ENCODE measurements at places on chromosomes 4 and X.

GRCh38 chr4:48777739-48778138, 2.3 kb downstream of the FRYL start:
- H3K36me3 ChIP-seq: peaks cover 5% of the 10 kb centered on the region
- no peak for DNase-seq
- H3K4me3 ChIP-seq: peak overlapping the region; percentile 89
- peaks cover 13% of the 10 kb centered on the region for H3K4me1 ChIP-seq
- H3K27ac ChIP-seq: peak overlapping the region; percentile 62
- H3K27me3 ChIP-seq: no peaks in the 10 kb centered on the region

DNA sequence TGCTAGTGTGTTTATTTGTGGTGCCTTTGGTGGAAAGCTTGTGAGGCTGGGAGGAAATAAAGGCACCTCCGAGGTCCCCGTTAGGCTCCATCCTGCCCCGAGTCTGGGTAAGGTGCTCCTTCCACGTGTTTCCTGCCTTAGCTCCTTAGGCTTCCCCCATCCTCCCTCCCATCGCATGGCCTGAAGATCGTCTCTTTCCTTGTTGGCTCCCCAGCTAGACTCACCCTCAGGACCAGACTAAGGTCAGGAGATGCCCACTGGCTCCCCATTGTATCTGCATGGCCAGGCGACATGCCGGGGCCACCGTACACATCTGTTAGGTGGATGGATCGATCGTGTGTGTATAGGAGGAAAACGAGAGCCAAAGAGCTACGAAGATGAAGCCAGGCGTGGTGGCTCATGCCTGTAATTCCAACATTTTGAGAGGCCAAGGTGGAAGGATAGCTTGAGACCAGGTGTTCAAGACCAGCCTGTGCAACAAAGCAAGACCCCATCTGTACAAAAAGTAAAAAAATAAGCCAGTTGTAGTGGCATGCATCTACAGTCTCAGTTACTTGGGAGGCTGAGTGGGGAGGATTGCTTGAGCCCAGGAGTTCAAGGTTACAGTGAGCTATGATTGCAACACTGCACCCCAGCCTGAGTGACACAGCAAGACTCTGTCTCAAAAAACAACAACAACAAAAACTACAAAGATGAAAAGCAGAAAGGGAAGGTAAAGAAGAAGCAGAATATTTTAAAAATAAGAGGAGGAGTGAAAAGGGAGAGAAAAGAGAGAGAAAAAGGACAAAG, 53.7 kb downstream of the SEPSECS start:
- no peak overlapping the region for H3K4me3 ChIP-seq
- DNase-seq: no peak
- H3K27me3 ChIP-seq: no peaks in the 10 kb centered on the region

GRCh38 chr4:68404153-68404552, 43.1 kb upstream of the TMPRSS11E start:
- H3K27me3 ChIP-seq: no peaks in the 10 kb centered on the region
- no peak overlapping the region for H3K4me3 ChIP-seq
- H3K27ac ChIP-seq: no peak overlapping the region
- H3K4me1 ChIP-seq: no peaks in the 10 kb centered on the region
- no peaks in the 10 kb centered on the region for H3K36me3 ChIP-seq

GRCh38 chr4:36224972-36225903, 19.1 kb downstream of the ARAP2 start:
- no peak overlapping the region for H3K4me3 ChIP-seq
- no peaks in the 10 kb centered on the region for H3K27me3 ChIP-seq
- no peak overlapping the region for H3K27ac ChIP-seq
- no peak for DNase-seq

DNA sequence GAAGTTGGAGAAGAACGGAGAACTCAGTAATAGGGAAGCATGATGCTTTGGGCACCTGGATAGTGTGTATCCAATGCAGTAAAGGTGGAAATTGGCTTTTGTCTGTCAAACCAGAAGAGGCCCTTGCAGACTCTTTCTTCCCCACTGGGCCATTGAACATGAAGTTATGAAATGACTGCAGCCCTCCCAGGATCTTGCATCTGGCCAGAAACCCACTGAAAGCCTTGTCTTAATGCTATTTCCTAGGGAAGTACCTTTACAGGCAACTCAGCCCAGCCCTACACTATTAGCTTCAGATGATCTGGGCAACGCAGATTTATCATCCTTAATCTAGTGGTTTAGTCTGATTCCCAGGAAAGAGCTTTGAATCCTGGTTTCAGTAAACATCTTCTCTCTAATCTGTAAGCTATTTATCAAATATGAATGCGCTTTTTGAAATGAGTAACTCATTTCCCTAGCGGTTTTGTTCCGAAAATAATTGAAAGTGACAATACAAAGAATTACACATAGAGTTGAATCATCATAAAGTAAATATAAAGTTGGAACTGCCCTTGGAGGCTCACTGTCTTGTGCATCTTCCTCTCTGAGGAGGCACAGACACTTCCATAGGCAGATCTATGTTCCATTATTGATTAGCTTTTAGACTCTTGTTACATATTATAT, 464.1 kb downstream of the IDS start:
- no peaks in the 10 kb centered on the region for H3K27me3 ChIP-seq
- no peak overlapping the region for H3K4me3 ChIP-seq
- no peak for DNase-seq
- H3K36me3 ChIP-seq: no peaks in the 10 kb centered on the region

- H3K36me3 ChIP-seq: no peaks in the 10 kb centered on the region
- H3K4me3 ChIP-seq: peak overlapping the region; percentile 98
- H3K4me1 ChIP-seq: peaks cover 51% of the 10 kb centered on the region
- peak overlapping the region; percentile 95 for H3K27ac ChIP-seq
Observed at GRCh38 chr4:80185787-80186548, 11.3 kb upstream of the PRDM8 start.

DNA sequence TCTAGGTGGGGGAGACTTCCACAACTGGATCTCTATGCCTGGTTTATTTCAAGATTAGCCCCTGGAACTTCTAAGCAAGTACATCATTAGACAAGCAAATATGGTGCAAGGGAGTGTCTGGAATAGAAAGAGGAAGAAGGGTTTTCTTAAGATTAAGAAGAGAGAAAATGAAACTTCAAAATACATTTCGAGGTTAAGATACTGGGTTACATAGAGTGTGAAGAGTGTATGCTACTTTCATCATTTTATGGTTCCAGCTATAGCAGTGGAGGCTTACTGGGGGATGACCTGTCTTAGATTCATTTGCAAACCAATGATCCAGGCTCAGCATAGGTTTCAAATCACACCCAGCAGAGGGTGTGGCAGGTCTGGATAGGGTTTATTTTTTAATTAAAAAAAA, 144.4 kb upstream of the GATB start:
- no peak for DNase-seq
- no peak overlapping the region for H3K27ac ChIP-seq
- H3K27me3 ChIP-seq: no peaks in the 10 kb centered on the region

DNA sequence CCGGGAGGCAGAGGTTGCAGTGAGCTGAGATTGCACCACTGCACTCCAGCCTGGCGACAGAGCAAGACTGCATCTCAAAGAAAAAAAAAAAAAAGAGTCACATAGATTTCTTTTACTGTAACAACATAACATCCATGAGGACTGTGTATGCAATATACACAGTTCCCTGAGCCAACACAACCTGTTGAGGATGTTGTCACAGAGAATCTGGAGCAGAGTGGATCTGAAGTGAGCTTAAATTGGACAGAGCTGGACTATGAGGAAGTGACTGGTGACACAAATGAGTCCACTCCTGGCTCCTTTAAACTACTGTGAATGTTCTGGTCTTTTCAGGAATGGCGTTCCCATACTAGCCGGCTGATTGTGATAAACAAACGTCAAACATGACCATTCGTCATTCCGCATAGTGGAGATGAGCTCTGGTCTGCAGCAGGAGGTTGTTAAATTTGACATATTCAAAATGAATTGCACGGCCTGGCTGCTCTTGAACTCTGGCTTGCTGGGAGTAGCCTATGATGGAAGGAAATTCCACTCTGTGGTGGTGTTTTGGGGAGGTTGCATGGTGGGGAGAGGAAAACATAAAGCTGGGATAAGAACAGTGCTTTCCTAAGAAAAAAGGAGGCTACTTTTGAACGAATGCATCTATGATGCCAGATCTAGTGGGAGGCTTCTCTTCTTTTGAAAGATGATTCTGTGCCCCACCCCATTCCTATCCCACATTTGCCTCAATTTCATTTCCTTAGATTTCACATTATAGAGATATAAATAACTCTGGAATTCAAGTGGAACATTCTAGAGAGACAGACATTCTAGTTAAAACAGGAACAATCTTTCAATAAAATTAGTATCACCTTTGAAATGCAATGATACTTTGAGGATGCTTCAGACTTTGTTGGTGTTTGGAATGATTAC, 149.5 kb downstream of the SHROOM3 start:
- H3K36me3 ChIP-seq: no peaks in the 10 kb centered on the region
- H3K27ac ChIP-seq: no peak overlapping the region
- no peak overlapping the region for H3K4me3 ChIP-seq
- peaks cover 19% of the 10 kb centered on the region for H3K27me3 ChIP-seq
- peaks cover 10% of the 10 kb centered on the region for H3K4me1 ChIP-seq
- no peak for DNase-seq

GRCh38 chr4:38759113-38759789, 23.5 kb downstream of the TLR10 start:
- no peak overlapping the region for H3K4me3 ChIP-seq
- H3K27me3 ChIP-seq: no peaks in the 10 kb centered on the region
- H3K4me1 ChIP-seq: peaks cover 10% of the 10 kb centered on the region
- no peak overlapping the region for H3K27ac ChIP-seq
